ENCODE measurements at places on chromosomes 5 and 9.
A peak's percentile ranks its signal among the peaks of the same experiment; 100 is the strongest.

- DNase-seq, result no peak
Observed at GRCh38 chr5:61768692-61769281, 436.7 kb downstream of the ZSWIM6 start.

DNA sequence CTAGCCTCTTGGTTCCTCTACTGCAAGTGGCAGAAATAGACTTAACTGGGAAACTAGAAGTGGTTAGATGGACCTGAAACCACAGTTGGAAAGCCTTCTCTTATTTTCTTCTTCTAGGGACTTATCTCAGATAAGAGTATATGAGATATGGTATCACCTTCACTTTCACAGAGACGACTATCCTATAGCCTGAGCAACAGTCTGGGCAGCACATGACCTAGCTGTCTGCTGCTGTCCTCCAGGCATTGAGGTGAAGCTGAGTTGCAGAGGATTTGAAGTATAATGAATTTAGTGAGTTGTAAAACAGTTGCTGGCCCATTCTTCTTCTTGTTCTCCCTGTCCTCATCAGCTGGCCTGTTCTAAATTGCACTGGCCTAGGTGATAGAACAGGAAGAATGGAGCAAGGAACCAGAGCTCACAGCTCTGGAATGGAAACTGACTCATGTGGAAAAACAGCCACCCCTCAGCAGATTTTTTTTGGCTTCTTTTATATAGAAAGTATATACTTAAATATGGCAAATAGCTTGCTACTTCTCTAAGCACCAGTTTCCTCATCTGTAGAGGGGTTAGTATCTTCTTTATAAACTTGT, 27.8 kb downstream of the RECK start:
- no peak for DNase-seq

- no peak for DNase-seq
Observed at GRCh38 chr5:13843175-13843846, 101.2 kb downstream of the DNAH5 start.

GRCh38 chr5:173094012-173094661, 38.0 kb downstream of the CREBRF start:
- DNase-seq, result no peak

GRCh38 chr9:34493972-34494535, 28.7 kb downstream of the ENHO start:
- DNase-seq, result peak; percentile 28

GRCh38 chr9:109467936-109468335, 30.2 kb downstream of the PTPN3 start:
- DNase-seq, result no peak

GRCh38 chr9:133876144-133876543, 116.0 kb downstream of the VAV2 start:
- no peak for DNase-seq

- no peak for DNase-seq
Observed at GRCh38 chr5:67014191-67014590, 182.4 kb downstream of the CD180 start.

GRCh38 chr9:113599646-113600022, 136.1 kb downstream of the RGS3 start:
- no peak for DNase-seq

- DNase-seq, result no peak
Observed at GRCh38 chr5:148659641-148660345, 5.5 kb upstream of the HTR4 start.

- DNase-seq, result no peak
Observed at GRCh38 chr9:71524516-71524915, 243.8 kb downstream of the CEMIP2 start.

DNA sequence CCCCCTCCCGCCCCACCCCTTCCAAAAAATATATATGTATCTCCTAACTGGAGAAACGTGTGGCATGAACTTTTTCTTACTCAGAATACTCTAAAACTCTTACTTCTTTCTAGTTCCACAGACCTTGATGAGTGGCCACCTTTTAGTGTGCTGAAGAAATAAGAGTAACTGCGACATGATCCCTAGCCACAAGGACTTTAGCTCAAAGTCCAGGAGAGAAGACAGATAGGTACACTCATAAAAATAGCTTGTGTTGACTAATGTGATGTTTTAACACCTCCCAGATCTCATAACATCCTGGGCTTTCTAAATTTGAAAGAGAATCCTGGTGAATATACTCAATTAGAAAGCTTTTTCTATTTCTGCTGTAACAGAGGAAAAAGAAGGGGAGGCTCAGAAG, 1005.0 kb upstream of the DMAC1 start:
- no peak for DNase-seq

DNA sequence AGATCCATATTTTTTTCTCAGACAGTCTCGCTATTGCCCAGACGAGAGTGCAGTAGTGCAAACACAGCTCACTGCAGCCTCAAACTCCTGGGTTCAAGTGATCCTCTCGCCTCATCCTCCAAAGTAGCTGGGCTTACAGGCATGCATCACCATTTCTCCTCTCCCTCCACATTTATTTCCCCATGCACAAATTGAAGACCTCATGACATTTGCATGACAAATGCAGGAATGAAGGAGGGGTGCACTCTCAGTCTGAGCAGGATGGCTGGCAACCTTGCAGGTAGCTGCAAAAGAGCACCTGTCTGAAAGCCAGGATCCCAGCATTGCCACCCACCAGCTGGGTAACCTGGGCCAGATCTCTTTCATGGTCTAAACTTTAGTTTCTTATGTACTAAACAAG, 111.2 kb downstream of the SH3TC2 start:
- DNase-seq, result no peak

DNA sequence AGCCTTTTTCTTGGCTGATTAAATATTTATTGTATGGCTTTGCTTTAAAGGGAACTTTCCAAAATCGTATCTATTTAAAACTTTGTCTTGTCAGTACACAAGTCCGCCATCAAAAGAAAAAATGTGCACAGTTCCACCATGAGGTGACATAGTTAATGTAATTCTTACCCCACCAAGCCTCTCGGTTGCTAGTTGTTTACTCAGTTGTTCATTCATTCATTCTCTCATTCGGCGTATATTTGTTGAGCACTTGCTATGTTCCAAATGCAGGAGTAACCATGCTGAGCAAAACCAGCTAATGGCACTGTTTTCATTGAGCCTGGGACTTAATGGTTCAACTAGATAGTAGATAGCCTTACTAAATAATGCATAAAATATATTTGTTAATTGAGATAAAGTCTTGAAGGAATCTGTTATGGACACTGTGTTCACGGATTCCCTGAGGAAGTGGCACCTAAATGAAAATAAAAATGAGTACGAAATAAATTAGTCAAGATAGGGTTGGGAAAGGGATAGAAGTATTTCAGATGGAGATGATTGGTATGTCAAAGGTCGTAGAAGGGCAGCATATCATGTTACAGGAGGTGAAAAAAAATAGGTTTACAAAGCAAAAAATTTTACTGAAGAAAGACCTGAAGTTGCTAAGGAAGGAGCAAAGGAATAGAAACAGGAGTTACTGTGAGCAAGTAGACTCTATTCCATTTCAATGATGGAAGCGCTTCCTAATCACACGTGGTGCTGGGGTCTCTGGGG, 1.5 kb downstream of the DCAF10 start:
- DNase-seq, result no peak

- DNase-seq, result no peak
Observed at GRCh38 chr5:125043781-125044391, 297.4 kb upstream of the ZNF608 start.

GRCh38 chr5:115500225-115500624, 44.4 kb downstream of the FEM1C start:
- DNase-seq, result no peak

- no peak for DNase-seq
Observed at GRCh38 chr9:68825762-68826472, 120.9 kb downstream of the PIP5K1B start.

DNA sequence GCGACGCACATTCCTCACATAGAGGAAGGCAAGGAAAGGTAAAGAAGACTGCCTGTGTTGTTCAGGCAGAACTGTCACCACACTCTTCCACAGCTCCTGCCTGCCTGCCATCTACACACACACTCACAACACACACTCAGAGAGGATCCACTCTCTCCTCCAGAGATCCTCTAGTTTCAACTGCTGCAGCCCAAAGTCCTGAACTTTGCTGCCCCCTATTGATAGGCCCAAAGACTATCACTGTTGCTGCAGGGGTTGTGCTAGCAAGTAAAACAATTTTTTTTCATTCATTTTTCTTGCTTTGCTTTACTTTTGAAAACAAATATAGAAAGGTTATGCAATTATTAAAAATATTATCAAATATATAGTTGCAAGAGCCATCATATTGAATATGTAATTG, 5.9 kb upstream of the CFAP90 start:
- DNase-seq, result peak; percentile 53

DNA sequence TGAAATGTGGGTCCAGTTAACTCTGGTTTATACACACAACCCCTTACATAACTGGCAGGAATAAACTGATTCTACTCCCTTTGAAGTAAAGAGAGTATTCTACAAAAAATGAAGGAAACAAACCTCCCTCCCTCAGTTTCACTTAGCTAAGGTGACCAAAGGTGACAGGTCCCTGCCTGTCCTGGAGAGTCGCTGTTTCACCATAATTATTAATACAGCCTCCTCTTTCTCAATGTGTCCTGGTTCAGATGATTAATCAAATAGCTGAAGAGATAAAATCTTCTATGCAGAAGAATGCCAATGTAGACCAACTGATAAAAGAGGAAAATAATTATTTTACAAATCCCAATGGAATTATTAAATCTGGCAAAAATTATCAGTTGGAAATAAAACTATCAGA, 163.7 kb upstream of the GNA14 start:
- no peak for DNase-seq

GRCh38 chr9:110615498-110615897, 36.0 kb upstream of the SVEP1 start:
- no peak for DNase-seq

GRCh38 chr5:127024821-127025220, 5.5 kb downstream of the MARCHF3 start:
- no peak for DNase-seq

GRCh38 chr9:122030357-122030756, 62.8 kb downstream of the TTLL11 start:
- DNase-seq, result no peak

DNA sequence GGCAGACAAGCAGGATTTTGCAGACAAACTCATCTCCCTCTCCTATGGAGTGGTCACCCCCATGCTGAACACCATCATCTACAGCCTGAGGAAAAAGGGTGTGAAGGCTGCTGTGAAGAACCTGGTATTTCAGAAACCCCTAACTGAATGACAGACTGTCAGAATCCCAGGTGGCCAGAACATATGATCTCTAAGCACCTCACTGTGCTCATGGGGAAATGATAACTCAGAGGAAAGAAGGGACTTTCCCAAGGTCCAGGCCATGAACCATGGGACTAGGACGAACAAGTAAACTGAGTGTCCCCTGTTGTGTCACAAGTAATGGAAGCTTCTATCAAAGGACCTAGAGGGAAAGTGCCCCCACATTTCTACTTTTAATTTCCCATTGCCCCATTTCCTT, 14.7 kb upstream of the RECK start:
- DNase-seq, result no peak

- no peak for DNase-seq
Observed at GRCh38 chr5:92552206-92553160, 1028.5 kb downstream of the NR2F1-AS1 start.

GRCh38 chr5:135375040-135375793, 23.8 kb downstream of the MACROH2A1 start:
- DNase-seq, result no peak

GRCh38 chr9:136147038-136147889, 28.6 kb upstream of the TMEM250 start:
- no peak for DNase-seq

- peak; percentile 79 for DNase-seq
Observed at GRCh38 chr5:141524604-141525597, 36.0 kb downstream of the PCDHGC5 start.

DNA sequence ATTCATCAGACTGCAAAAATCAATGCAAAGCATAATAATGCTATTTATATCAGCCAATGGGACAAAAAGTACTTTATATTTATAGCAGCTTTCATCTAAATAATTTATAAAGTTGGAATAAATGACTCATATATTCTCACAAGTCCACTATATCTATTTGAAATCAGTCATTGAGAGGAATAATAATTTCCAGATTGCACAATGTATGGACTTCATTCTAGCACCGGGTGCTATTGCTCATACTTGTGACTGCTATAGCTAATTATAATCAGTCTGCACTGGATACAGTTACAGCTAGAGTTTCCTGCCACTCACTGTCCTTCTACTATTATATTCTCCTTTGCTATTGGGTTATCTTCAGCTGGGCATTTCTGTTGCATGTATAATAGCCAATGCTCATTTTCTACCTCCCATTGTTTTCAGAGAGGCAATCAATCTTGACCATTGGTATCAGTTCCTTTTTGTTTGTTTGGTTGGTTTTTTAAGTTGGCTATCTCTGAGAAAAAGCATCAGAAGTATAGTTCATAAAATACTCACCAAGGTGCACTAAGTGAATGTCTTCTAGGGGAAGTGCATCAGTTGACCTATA, 1.9 kb downstream of the CDH18 start:
- DNase-seq, result no peak

DNA sequence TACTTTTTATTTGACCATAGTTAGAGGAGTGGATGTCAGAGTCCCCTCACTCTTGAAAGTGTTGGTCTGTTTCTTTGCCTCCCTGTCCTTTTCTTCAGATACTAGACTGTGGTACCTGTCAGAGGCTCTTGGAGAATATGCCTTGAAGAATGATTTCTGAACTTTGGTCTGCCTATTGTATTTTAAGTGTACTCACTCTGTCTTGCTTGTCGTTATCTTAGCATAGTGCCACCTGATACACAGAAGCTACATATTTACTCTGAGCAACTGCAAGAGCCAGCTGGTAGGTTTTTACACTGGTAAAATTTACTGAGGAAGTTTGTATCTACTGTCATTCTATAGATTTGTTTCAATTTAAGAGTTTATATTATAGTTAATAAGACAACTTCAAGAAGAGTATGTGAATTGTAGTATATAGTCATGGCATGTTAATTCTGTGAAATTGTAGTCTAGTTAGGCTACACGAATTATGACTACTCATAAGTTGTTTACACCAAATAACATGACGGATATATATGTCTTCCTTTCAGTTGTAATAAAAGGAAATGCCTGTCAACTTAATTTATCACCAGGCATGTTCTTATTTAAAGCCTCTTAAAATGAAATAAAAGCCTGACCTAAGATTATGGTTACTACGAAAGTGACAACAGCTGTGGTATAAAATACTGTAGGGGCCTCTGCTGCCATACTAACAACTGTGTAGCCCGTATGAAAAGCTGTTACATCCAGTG, 201.7 kb downstream of the KDM4C start:
- DNase-seq, result no peak

GRCh38 chr9:135615666-135616618, 23.4 kb downstream of the GLT6D1 start:
- no peak for DNase-seq

DNA sequence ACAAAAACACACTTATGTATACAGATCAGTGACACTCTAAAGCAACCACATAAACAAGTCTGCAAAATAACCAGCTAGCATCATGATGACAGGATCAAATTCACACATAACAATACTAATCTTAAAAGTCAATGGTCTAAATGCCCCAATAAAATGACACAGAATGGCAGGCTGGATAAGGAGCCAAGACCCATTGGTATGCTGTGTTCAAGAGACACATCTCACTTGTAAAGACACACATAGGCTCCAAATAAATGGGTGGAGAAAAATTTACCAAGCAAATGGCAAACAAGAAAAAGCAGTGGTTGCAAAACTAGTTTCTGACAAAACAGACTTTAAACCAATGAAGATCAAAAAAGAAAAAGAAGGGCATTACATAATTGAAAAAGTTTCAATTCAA, 26.0 kb downstream of the GAPT start:
- DNase-seq, result no peak
